ENCODE measurements at places on chromosomes 5 and 9.

- DNase-seq, result no peak
These were observed 41.2 kb upstream of the RAPGEF1 start for GRCh38 chr9:131781069-131781468.

GRCh38 chr9:113216406-113216805 is 4.7 kb downstream of the FKBP15 start:
- DNase-seq, result no peak

DNA sequence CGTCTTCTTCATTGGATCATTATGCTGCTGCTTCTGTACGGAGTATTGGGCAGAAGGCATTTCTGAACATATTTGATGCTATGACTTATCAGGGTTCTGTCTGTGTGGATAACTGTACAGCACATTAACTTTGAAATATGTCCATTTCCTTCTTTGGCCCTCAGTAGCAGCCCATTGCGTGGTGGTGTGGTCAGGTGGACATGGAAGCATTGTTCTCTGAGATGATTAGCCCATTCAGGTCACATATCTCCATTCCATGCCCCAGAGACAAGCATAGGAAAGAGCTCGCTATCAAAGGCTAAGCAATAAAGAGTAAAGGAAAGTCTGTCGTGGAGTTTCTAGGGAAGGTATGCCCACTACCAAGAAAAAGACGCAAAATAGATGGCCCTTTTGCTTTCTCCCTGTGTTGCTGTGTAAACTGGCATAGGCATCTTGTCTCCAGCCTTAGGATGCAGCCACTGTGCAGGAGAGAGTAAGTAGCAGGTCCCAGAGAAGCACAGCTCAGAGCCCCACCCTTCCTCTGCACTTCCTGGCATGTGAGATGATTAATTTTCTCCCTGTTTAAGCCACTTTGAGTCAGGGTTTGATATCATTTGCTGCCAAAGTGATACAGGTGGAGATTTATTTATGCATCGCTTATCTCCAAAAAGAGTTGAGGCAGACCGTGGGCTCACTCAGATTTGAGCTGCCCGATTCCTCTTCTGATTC is 221.9 kb downstream of the PDZD2 start:
- DNase-seq, result no peak

- DNase-seq, result no peak
These were observed 615.0 kb upstream of the RIOK2 start for GRCh38 chr5:97797994-97798451.

DNA sequence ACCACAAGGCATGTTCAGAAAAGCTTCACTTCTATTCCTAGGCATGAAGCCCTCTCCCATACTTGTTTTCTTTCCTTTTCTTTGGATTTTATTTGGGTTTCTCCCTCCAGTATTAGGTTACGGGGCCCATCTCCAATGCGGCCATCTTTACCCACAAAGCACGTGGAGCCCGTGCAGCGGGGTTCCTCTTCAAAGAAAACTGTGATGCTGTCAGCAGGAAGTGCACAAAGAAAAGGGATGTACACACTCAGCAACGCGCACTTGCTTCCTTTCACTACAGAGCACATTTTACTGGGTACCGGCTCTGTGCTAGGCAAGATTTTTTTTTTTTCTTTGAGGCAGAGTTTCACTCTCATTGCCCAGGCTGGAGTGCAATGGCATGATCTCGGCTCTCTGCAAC is 106.6 kb downstream of the COL23A1 start:
- DNase-seq, result no peak

DNA sequence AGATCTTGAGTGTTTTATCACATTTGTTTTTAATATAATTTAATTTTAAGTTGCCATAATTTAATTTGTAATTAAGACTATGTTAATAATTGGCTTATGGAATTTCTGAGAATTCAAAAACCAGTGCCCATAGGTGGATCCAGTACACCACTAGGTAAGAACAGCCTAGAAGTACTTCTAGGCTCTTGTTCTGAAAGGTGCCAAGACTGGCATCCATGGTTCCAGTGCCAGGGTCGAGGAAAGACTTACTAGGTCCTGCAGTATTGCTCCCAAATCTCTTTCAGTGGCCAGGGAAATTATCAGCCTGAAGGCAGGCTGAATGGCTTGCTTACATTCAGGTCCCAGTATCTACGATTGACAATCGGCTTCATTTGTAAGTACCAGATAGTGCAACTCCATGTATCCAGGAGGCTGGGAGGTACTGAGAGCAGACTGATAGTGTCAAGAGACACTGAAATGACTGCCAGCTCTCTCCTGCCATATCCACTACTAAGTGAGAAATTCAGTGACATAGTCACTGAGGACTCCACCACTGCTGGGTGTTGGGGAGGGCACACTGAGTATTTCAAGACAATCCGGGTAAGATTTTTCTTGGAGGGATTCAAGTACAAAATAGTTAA is 159.2 kb upstream of the CCDC152 start:
- DNase-seq, result no peak

GRCh38 chr5:17157916-17158529 is 59.4 kb upstream of the BASP1 start:
- DNase-seq, result no peak

DNA sequence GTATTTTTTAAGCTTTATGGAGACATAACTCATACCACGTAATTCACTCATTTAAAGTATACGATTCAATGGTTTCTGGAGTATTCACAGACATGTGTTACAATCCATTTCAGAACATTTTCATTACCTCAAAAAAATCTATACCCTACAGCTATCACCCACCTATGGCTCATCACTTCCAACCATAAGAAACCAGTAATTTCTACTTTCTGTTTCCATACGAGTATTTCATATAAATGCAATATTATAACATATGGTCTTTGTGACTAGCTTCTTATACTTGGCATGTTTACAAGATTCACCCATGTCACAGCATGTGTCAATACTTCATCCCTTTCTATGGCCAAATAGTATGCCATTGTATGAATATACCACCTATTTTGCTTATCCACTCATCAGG is 18.8 kb downstream of the UBQLN1 start:
- DNase-seq, result no peak

- no peak for DNase-seq
These were observed 62.7 kb downstream of the ANKRD33B start for GRCh38 chr5:10626473-10627013.

GRCh38 chr5:96745844-96746531 is 61.8 kb downstream of the ERAP1 start:
- no peak for DNase-seq

DNA sequence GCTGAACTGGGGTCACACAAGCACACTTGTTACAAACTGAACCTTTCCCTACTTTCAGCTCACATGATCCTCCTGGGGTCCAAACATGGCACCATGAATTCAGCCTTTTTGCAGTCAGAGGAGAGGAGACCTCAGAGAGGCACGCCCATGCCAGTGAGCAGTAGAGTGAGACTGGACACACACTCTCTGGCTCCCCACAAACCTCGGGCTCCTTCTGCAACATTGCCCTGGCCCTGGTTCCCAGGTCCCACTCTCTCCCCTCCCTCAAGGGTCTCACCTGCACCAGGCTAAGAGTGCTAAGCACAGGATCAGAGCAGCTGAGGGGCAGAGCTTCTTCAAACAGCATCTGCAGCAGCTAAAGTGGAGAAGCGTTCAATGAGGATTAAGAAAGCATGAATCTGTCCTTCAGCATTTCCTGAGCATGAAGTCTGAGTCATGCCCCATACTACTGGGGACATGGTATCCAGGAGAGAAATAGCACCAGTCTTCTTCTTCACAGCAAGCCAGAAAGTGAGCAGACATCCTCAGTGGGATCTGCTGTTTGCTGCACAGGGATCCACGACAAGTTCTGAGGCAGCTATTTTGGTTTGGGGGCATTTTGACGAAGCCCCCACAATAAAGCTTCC is 27.2 kb downstream of the SLC35A4 start:
- no peak for DNase-seq

- DNase-seq, result no peak
These were observed 255.9 kb upstream of the ADRA1B start for GRCh38 chr5:159660401-159660800.

DNA sequence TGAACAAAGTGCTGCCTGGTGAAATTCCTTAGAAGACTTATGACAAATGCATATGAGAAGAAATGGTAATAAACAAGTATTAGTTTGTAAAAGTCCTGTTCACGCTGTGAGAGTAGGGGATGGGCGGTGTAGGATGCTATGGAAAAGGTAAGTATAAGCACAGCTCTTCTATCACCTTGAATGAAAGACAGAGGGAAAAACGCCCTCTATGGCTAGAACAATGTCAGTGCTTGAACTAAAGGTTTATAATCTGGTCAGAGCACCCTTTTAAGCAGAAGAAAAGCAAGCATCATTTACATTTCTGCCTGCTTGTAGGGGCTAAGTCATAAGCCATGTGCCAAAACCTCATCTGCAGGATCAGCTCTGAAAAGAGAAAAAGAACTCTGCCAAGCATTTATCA is 115.2 kb downstream of the LHFPL2 start:
- peak; percentile 28 for DNase-seq

DNA sequence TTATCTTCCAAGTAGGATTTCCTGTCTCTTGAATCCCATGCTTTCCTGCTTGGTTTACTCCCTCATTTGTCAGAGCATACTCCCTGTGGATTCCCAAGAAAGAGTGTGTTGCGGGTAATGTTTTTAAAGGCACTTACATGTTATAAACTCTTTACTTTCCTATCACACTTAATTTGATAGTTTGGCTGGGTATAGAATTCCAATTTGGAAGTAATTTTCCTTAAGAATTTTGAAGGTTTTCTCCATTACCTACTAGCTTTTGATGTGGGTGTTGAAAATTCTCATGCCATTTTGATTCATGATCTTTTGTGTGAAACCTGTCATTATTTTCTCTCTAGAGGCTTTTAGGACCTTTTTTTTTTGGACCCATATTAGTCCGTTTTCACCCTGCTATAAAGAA is 47.2 kb upstream of the PITX1 start:
- no peak for DNase-seq

- DNase-seq, result no peak
These were observed 133.4 kb upstream of the OTULINL start for GRCh38 chr5:14447958-14448911.

DNA sequence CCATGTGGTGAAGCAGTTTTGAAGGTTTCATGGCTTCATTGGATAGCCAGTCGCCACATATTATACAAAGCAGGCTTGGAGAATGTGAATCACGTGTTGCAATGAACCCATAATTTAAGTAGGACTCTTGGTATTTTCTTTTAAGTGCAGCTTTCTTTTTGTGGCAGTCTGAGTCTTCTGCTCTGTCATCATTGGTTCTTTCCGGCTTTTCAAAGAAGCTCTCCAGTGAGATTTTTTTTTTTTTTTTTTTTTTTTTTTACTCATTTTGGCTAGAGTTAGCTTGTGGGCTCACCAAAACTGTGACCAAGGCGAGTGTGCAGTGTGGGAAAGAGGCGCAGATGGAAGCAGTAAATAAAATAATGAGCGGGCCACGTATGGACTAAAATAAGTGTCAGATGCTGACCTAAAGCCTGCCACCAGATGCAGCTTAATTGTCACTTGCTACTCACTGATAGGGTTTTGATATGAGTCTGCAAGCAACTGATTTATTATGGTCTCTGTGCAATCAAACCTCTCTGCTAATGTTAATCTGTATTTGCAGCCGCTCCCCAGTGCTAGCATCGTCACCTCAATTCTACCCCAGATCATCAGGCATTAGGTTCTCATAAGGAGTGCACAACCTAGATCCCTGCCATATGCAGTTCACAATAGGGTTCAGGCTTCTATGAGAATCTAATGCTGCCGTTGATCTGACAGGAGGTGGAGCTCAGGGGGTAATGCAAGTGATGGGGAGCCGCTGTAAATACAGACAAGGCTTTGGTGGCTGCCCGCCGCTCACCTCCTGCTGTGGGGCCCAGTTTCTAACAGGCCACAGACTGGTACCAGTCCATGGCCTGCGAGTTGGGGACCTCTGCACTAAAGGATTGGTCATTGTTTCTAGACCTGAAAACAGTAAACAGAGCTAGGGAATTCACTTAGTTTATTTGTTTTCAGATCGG is 45.5 kb upstream of the LARP1 start:
- no peak for DNase-seq

GRCh38 chr9:121268851-121269641 is 1.1 kb downstream of the GSN start:
- DNase-seq, result no peak

DNA sequence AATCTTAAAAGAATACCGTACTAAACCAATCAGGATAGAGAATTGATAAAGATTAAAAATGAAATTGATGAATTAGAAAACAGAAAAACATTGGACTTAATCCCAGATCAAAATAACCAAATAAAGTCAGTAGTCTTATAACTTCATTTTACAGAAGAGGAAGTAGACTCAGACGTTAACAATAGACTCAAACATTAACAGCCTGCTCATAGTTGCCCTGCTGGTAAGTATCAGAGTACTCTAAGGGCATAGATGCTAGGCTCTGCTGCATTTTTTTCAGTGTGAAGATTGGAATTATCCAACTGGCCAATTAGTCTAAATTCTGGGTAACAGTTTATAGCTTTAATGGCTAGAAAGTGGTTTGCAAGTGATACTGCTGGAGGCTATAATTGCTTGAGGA is 42.9 kb downstream of the ADGRV1 start:
- no peak for DNase-seq

DNA sequence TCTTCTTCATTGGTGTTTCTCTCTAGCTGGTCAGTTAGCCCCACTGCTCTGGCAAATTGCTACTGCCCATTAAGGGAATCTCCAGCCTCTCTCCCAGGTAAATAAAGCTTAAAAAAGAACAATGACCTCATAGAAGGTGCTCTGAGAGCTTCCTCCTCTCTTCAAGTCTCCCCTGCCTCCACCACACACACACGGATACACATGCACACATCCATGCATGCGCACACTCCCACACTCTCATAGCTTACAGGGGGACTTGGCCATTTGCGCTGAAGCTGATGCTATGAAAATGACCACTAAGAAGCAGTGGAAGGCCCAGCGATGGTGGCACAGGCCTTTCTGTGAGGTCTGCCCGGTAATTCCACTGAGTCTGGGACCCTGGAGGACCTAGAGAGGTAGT is 250.9 kb downstream of the AOPEP start:
- no peak for DNase-seq

GRCh38 chr9:14315875-14316601 is 2.1 kb upstream of the NFIB start:
- no peak for DNase-seq

GRCh38 chr9:127166651-127167524 is 44.5 kb upstream of the ANGPTL2 start:
- no peak for DNase-seq

- no peak for DNase-seq
These were observed 175.4 kb downstream of the SLIT3 start for GRCh38 chr5:169125571-169125970.

DNA sequence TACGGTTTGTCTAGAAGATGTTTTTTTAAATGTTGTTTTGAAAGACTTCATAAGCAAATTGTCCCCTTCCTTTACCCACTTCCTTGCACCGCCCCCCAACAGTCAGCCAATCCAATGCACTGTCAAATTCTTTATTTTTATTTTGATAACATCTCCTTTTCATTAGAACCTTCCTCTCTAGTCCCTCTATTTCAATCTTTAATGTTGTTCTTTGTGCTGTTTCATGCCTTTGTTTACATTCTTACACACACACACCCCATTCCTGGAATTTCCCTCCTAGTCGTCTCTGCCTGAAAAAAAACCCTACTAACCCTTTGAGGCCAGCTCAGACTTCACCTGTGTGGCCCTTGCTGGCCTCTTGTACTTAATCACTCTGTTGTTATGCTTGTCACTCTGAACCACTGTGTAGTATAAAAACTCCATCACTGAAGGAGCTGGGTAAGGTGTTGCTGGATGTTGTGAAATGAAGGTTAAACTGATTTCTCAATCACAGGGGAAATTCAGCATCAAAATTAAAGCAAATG is 133.4 kb downstream of the UGCG start:
- peak; percentile 28 for DNase-seq
